ENCODE measurements at places on chromosomes 3 and 15. TPM values are rescaled to one million over a fixed set of nuclear protein-coding genes. Genes with fewer than 3 reads are reported as not detected.

Gene ISL2
- total RNA-seq, result 3.0 TPM

GRCh38 chr3:55897573-55898224, 410.6 kb upstream of the WNT5A start:
- DNase-seq, result peak; percentile 45

DNA sequence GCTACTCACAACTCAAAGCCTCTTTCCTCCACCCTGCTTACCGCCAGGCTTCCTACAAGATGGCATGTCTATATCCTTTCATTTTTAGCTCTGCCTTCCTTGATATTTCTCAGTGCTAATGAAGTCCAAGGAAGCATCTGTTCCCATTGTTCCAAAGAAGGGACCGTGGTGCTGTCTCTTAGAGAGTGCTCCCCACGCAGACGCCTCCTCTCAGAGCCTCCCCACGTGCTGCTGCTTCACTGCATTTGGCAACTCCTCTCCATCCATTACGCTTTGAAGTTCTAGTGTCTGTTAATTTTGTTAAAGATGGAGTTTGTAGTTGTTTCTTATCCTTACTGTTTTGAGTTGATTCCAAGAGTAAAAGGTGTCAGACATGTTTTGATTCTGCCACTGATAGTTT, 26.2 kb downstream of the GNB4 start:
- DNase-seq, result no peak

DNA sequence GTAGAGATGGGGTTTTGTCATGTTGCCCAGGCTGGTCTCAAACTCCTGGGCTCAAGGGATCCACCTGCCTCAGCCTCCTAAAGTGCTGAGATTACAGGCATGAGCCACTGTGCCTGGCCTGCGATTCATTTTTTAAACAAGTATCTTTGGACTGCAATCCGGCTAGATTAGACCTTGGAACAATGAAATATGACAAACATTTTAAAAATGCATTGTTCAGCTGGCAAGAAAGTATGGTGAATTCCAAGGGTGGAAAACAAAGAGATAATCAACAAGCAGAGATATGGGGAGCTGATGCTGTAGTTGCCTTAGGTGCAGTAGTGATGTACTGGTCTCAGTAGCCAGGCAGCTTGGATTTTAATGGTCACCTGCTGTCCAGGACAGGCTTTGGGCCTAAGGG, 95.8 kb upstream of the GOLGA8J start:
- DNase-seq, result no peak

DNA sequence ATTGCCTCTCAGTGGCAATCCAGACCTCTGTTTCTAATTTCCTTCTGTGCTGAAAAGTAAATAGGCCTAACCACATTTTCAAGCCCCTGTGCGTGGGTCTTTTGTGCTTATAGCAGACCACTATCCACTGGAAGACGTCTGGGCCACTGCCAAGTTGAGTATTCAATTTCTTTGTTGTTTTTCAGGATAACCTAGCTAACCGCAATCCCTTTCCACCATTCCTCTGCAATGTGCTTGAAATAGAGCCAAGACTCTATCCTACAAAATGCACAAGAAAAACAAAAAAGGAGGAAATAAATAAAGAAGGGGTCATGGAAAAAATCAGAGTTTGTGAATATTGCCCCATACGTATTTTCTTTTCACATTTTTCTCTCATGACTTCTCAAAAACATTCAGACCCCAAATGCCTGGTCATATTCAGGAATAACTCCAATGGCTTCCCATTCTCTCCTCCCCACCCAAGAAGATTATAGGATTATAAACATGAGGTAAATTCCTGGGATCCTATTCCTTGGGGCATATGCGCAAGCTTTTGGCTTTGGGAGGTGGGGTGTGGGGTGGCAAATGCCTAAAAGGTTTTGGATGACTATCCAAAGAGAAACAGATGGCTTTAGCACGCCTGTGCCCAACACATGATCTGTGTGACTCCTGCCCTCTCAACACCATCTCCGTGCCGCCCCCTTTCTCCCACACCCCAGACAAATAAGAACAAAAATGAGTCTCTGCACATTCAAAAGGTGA, 217.9 kb upstream of the THBS1 start:
- DNase-seq, result peak; percentile 99
